Cardiac muscle cell (in vitro differentiated cells and primary cell): ENCODE measurements at places on chromosomes 3 and 15. TPM values are rescaled to one million over a fixed set of nuclear protein-coding genes. Genes with fewer than 3 reads are reported as not detected.

PLS1 gene
- total RNA-seq: 2.7 and 5.0 TPM in 2 replicates

PGBD4 gene
- total RNA-seq: 1.7 TPM in 2 replicates

RTP3 gene
- not detected in 2 replicates for total RNA-seq

CSPG5 gene
- total RNA-seq: 3.2 and 5.0 TPM in 2 replicates

ZNF710 gene
- total RNA-seq: 20.2 and 22.2 TPM in 2 replicates

GOLGA8Q gene
- total RNA-seq: 0.07 and 3.9 TPM in 2 replicates

DNA sequence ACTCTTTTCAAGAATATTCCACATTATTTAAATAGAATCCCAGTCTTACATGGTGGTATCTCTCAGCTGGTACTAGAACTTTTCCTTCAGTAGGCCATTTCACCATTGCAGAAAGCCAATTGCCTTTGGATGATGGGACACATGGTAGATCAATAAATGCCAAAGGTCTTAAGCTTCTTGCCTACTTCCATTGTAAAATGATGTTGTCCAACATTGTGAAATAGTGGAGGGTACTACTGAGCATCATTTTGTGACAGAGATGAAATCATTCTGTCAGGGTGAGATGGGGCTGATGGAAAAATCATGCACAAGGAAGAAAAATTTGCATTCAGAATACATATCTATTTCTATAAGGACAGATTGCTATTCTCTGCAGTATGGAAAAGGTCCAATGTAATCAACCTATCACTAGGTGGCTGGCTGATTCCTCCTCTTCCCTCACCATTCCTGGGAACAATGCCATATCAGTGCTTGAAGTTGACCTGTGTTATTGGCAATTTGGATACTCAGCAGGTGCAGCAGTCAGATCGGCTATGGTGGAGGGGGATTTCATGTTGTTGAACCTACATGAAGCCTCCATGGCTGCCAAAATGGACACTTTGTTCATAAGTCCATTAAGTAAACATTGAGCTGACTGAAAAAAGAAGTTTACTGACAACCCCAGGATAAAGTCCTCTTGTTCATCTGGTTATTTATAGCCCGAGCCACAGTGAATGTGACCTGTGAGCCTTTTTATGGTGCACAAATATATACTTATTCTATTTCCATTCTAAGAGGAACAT lies 596.9 kb upstream of the ARPP21 start:
- no peaks in the 10 kb centered on the region for H3K27me3 ChIP-seq
- H3K36me3 ChIP-seq: no peaks in the 10 kb centered on the region
- H3K4me1 ChIP-seq: no peaks in the 10 kb centered on the region
- DNase-seq: no peak
- no peak overlapping the region for H3K27ac ChIP-seq

DNA sequence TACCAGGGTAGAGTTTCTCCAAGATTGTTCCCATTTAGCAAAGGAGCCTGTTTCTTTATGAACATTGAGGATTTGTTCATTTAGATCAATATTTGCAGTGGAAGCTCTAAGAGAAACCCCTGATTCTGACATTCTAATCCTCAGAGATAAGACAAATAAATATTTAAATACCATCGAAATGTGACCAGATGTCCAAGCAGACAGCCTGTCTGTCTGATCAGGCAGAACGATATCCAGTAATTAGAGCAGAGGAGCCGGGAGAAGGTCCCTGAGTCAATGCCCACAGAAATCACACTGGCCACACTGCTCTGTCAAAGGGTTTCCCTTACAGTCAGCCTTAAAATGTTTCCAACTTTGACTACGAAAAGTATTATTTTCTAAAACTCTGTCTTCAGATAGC lies 15.7 kb upstream of the ARPIN start:
- no peak overlapping the region for H3K4me3 ChIP-seq
- no peaks in the 10 kb centered on the region for H3K36me3 ChIP-seq
- no peak for DNase-seq
- no peak overlapping the region for H3K27ac ChIP-seq
- no peaks in the 10 kb centered on the region for H3K27me3 ChIP-seq

DNA sequence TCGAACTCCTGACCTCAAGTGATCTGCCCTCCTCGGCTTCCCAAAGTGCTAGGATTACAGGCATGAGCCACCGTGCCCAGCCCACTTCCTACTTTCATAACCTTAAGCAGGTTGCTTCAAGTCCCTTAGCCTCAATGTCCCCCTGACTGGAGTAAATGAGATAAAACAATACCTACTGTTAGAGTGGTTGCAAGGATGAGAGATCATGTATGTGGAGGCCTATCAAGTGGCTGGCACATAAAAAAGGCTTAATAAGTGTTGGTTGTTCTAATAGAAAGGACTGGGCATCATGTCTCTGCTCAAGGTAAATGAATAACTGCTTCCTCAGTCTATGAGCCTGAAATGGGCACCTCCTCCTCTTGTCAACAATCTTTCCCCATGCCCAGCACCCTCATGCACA lies 25.9 kb upstream of the UBE2E1 start:
- H3K4me3 ChIP-seq: no peak overlapping the region
- H3K36me3 ChIP-seq: no peaks in the 10 kb centered on the region
- DNase-seq: no peak
- no peaks in the 10 kb centered on the region for H3K27me3 ChIP-seq
- no peak overlapping the region for H3K27ac ChIP-seq

DNA sequence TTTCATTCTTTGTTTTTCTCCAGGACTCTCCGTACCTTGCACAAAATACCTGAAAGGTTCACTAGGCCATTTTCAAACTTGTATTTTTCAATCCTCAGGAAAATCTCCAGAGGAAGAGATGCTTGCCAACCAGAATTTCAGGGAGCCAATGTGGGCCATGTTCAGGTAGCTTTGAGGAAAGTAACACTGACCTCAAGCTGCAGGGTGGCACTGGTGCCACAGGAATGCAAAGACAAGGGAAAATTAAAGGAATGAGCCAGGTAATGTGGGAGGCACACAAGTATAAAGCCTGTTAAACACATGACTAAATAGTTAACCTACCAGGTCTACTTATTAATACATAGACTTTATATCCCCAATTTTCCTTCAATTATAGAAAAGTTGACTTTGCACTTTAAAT lies 51.9 kb upstream of the GAP43 start:
- no peak for DNase-seq
- H3K36me3 ChIP-seq: no peaks in the 10 kb centered on the region
- no peak overlapping the region for H3K27ac ChIP-seq
- no peak overlapping the region for H3K4me3 ChIP-seq
- no peaks in the 10 kb centered on the region for H3K27me3 ChIP-seq

DNA sequence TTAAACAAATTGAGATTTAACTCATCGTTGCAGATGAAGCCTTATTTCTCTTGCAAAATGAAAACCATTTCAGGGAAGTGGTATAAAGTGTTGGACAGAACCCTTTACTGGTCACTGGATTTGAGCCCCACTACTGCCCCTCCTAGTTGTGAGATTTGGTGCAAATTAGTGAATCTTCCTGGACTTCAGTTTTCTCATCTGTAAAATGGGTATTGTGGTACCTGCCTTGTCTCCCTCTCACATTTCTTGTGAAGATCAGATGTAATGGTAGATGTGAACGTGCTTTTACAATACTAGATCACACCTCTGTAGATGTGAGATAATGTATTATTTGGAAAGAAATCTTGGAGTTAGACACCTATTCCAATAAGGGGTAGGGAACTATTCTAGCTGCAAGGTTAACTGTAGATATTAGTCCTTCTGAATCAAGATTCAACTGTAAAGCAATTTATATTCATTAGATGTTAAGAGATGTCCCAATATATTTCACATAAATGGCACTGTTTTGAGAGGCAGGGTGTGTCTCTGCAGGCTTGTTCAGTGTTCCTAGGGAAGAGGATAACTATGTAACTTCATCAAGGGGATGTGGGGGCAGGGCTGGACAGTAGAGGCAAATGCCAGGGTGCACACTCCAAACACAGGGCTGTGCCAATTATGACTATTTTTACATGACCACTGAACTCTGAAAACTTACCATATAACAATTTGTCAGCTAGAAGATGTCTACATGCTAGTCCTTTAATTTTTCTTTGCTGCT lies 112.4 kb upstream of the PFN2 start:
- H3K27ac ChIP-seq: no peak overlapping the region
- no peak for DNase-seq
- H3K4me3 ChIP-seq: no peak overlapping the region
- no peaks in the 10 kb centered on the region for H3K27me3 ChIP-seq
- H3K36me3 ChIP-seq: no peaks in the 10 kb centered on the region

GRCh38 chr3:58924578-58924977 lies 125.2 kb downstream of the CFAP20DC start:
- H3K27ac ChIP-seq: no peak overlapping the region
- no peak overlapping the region for H3K4me3 ChIP-seq
- H3K4me1 ChIP-seq: no peaks in the 10 kb centered on the region

DNA sequence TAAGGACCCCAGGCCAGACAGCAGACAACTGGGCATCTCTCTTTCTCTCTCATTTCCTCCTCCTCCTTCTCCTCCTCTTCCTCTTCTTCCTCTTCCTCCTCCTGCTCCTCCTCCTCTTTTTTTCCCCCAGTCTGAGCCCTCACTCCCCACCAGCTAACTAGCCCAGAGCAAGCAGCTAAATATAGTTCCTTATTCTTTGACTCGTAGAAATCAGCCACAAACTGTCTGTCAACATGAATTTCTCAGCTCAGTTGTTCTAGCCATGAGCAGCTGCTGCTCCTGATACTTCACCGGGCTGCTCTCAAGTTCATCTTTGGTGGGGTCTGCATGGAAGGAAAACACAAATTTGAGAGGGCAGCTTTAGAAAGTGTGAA lies 19.2 kb upstream of the LOXL1 start:
- DNase-seq: peak; percentile 23
- H3K4me3 ChIP-seq: no peak overlapping the region
- H3K27ac ChIP-seq: no peak overlapping the region
- no peaks in the 10 kb centered on the region for H3K27me3 ChIP-seq
- no peaks in the 10 kb centered on the region for H3K4me1 ChIP-seq
- H3K36me3 ChIP-seq: no peaks in the 10 kb centered on the region
